ENCODE measurements at places on chromosomes 2 and 18.

DNA sequence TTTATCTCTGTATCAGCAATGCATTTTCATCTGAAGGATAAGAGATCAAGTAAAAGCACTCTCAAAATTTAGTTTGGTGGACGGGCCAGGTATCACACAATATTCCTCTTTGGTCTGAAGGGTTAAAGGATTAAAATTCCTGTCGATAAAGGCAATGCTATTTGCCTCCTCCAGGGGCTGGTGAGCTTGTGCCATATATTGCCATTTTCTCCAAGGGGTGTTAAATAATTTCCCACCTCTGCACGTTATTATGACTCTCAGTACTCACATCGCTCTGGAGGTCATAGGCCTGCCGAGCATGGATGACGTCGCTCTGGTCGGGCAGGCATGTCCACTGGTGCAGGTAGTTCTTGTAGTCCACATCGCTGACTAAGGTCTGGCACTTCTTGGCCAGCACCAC lies 94.2 kb downstream of the NEB start:
- no peak for DNase-seq

- no peak for DNase-seq
Observed at GRCh38 chr2:222842491-222843174, 18.2 kb upstream of the ACSL3 start.

GRCh38 chr2:172513524-172513900 lies 42.4 kb upstream of the PDK1 start:
- DNase-seq, result no peak

GRCh38 chr2:121502781-121503180 lies 27.9 kb upstream of the RNU4ATAC start:
- no peak for DNase-seq

DNA sequence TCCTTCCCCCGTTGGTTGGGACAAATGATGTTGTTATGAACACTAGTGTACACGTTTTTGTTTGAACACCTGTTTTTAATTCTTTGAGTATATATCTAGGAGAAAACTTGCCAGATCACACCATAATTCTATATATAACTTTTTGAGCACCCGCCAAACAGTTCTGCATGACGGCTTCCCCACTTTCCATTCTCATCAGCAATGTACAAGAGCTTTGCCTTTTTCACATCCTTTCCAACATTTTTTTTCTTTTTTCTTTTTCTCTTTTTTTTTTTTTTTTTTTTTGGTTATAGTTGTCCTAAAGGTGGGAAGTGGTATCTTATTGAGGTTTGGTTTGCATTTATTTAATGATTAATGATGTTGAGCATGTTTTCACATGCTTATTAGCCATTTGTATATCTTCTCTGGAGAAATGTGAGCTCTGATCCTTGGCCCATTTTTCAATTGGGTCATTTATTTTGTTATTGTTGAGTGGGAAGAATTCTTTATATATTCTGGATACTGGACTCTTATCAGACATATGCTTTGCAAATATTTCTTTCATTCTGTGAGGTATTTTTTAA lies 86.9 kb upstream of the ZC3H15 start:
- no peak for DNase-seq

DNA sequence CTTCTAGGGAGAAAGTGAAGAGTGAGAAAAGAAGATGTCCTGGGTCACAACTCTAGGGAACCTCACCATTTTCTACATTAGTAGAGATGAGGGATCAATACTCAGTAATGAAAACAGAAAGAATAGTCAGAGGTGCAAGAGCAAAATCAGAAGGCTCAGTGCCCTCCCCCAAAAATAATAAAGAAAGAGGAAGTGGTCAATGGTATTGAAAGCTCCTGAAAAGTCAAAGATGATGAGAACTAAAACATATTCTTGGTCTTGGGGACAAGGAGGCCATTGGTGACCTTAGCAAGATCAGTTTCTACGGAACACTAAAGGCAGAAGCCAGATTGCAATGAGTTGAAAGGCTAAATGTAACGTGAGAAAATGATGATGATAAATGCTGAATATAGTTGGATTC lies 24.5 kb upstream of the MYO1B start:
- DNase-seq, result no peak

GRCh38 chr2:173075056-173075780 lies 428 bp upstream of the MAP3K20 start:
- no peak for DNase-seq

GRCh38 chr2:96256611-96257113 lies 9.1 kb downstream of the TMEM127 start:
- DNase-seq, result no peak

Data from NCI-H1048 (cell line).